Breast epithelium (tissue), 4 donors: ENCODE measurements at places on chromosomes 5 and 9.

DNA sequence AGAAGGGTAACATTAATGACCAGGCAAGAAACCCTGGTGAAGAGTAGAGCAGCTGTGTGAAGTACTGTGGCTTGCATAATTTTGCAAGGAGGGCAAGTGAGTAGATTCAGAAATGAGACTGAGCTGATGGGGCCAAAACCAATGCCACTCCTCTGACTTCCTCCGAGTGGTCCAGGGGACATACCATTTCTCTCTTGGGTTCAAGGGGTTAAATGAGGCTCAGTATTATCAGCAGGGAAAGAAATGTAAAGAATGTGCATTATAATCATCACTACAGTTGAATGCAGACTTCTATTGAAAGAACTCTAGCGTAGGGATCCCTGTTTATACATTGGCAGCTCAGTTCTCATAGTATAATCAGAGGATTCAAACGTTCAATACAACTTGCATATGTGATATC, 9.9 kb downstream of the POLR3G start:
- no peak for DNase-seq

DNA sequence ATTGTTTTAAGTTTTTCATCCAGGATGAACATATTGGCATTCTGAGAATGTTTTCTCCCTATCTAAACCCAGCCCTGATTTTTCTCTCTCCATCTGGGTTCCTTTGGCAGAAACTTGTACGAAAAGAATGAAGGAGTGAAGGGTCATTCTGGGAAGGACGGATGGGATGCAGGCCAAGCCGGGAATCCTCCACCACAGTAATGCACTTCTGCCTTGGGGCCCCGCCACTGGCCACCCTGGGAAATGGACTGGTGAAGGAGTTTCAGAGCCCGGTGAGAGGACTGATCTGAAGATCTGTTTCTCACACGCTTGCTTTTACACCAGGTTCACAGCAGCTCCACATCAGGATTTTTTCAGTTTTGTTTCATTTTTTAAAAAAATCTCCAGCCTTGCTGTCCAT, 554.8 kb downstream of the BNC2 start:
- no peak for DNase-seq

- DNase-seq = no peak
Observed at GRCh38 chr5:168104811-168105481, 186.5 kb upstream of the WWC1 start.

GRCh38 chr5:74272831-74273451, 367.6 kb downstream of the ENC1 start:
- DNase-seq = no peak

GRCh38 chr9:134346151-134346550, 19.9 kb downstream of the RXRA start:
- DNase-seq = no peak

- DNase-seq = no peak
Observed at GRCh38 chr9:113570749-113571711, 107.5 kb downstream of the RGS3 start.

GRCh38 chr9:106878934-106879333, 16.0 kb downstream of the ZNF462 start:
- DNase-seq = peak; percentile 74

GRCh38 chr5:27494887-27495286, 456.5 kb upstream of the CDH9 start:
- DNase-seq = no peak

DNA sequence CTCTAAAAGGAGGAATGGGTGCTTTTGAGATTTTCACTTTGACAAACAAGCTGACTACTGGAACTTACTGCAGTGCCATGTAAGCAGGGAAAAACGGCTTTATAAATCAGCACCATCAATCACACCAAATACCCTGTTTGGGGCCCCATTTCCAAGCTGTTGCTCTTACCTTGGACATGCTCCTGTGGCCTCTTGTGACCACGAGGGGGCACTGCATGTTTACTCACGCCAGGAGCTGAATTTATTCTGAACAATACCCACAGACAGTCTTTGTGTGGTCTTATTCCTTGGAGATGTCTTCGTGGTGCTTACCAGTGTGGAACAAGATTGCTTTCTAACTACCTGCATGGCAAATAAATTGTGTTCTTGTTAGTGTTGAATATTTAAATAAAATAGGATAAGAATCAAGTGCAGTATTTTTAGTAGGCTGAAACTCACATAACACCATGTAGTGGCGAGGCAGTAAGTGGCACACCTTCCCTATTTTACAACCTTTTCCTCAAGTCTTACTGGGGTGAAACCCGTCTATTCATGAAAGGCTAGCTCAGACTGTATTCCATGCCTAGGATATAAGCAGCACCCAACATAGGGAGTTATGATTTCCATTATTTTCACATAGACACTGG, 155.5 kb upstream of the NMUR2 start:
- DNase-seq = no peak

DNA sequence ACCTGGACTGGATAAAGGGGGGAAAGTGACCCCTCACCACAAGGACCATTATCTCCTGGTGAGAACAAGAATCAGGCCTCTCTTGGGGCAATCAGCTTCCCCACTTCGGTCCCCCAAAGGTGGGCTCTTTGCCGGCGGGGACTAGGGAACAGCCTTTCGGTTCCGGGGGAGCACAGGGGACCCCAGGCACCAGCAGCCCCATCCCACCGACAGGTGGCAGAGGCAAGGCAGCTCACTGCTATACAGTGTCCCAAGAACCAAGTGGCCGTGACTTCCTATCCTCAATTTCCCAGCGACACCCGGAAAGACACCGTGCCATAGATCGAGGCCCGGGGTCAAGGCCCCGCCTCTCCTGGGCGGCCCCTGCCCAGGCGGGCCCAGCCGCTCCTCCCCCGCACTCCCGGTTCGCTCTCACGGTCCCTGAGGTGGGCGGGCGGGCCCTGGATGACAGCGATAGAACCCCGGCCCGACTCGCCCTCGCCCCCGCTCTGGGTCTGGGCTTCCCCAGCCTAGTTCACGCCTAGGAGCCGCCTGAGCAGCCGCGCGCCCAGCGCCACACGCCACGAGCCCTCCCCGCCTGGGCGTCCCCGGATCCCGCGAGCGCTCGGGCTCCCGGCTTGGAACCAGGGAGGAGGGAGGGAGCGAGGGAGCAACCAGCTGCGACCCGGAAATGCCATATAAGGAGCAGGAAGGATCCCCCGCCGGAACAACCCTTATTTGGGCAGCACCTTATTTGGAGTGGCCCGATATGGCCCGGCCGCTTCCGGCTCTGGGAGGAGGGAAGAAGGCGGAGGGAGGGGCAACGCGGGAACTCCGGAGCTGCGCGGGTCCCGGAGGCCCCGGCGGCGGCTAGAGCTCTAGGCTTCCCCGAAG, 655 bp upstream of the EGR1 start:
- peak; percentile 96 for DNase-seq

DNA sequence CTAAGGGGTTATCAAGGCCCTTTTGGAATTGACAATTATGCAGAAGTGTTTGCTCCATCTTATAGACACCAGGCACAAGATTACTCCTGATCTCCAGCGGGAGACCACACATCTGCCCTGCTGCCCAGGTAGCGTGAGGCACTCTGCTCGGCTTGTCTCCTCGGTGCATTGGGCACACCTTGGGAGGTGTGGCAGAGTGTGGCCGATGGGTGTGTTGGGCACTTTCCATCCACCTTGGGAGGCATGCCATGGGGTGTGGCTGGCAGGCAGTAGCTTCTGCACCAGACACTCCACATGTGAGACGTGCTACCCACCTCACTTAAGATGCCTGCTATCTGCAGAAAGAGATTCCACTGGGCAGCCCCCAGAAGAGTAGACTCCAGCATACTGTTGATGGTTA, 54.1 kb downstream of the GADD45G start:
- no peak for DNase-seq
